ENCODE measurements at places on chromosomes 2 and 18.
A peak's percentile ranks its signal among the peaks of the same experiment; 100 is the strongest.

DNA sequence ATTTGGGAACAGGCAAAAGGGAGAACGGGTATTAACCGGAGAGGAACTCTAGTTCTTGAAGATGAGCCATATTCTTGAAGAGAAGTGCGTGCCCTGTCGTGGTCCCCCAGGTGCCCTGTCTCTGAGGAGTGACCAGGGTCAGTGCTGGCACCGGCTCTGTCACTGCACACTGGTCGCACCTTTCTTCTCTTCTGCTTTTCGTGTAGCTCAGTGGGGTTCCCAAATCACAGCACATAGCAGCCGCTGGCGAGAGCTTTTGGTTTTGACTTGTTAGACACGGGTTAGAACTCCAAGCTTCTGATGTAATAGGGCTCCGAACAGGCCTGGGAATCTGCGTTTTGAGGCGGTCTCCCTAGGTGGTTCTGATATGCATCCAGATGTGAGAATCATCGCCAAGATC, 18.4 kb upstream of the LRRTM1 start:
- no peak for DNase-seq

DNA sequence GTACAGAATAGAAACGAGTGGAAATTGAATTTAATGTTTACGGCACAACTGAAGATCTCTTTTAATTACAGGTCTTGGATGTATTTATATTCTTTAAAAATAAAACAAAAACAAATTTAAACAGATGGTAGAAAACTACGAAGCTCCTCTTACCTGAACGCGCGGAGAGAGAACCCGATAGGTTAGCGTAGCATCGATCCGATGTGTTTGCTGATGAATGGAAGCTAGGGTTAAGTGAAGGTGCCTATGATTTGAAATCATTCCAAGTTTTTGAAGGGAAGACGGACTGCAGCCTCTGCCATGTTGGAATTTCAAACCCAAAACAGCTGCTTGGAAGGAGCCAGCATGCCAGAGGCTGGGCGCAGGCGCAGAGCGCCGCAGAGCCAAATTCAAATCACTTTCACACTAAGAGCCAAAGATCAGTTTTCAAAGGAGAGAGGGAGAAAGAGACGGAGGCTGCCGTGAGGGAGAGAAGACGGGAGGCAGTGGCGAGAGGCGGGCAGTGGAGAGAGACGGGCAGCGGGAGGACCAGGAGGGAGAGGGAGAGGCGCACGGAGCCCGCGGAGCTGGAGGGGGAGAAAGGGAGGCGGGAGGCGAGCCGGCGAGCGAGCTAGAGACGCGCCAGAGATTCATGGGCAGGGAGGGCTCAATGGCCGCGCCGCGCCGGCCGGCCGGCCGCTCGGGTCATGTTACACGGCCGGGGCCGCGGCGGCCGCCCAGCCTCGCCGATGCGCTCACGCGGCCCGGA, at the start of gene FIGN:
FIGN (minus strand) TSS at position 324 of the 748 bp plus-strand sequence. CDS start 1,081 bp downstream, outside the sequence.
- DNase-seq, result peak; percentile 86

- DNase-seq, result no peak
Observed at GRCh38 chr2:190964170-190964795, 49.7 kb downstream of the STAT1 start.

DNA sequence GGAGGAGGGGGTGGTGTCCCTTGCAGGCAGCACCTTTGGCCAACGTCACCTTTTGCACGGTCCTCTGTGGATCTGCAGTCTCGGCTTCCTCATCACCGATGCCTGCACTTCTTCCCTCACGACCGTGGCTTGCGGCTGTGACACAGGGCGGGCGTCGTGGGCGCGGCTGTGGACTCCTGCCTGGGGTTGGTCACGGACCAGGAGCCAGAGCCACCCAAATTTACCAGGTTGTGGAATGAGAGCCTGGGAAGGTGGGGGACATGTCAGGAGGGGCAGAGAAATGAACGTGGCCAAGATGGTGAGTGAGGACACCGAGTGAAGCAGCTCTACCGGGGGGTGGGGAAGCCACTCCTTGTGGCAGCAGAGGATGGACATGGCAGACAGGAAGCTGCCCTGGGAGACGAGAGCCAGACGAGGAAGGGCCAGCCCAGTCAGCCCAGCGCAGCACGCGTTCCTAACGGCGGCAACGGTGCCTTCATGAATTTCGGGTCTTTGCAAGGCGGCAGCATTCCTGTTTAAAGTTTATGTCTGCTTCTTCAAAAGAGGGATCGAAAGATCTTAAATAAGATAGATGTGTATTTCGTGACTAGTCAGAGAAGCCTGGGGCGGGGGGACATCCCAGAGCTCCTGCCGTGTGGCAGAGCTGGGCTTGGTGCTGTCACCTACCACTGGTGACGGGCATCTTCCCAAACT, 84.2 kb downstream of the LRRFIP1 start:
- no peak for DNase-seq

DNA sequence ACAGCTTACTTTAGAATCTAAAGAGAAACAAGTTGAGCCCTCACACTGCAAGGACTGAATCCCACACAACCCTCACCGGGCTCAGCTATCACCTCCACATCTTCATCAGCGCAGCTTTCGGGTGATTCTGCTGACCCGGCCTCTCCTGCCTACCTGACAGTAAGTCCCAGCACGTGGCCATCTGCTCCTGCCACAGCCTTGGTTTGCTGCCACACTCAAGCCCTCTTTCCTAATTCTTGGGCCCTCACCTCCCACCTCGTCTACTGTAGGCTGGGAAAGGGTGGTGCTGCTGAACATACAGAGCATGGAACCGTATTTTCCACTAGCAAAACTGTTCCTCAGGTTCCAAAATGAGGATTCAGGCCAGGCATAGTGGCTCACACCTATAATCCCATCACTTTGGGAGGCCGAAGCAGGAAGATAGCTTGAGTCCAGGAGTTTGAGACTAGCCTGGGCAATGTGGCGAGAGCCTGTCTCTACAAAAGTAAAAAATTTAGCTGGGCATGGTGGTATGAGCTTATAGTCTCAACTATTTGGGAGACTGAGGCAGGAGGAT, 55.3 kb upstream of the HAAO start:
- no peak for DNase-seq

DNA sequence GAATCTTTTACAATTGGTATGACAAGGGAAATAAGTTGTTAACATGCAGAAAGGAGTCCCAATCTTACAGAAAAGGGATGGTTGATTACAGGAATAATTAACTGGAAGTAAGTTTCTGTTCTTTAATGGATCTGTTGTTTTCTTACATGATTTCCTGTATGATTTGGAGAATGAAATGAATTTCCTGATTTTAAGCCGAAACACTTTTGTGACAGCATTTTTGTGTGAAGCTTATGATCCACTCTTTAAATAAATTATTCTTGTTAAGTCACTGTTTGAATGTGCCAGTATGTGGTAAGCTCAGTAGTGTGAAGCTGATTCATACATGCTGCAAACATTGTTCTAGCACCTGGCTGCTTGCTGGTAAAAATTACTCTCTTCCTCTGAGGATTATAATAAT, 516.2 kb downstream of the DCDC2C start:
- DNase-seq, result no peak

- DNase-seq, result no peak
Observed at GRCh38 chr2:155377931-155378444, 679.5 kb downstream of the KCNJ3 start.

GRCh38 chr2:223044092-223044836, 7.7 kb upstream of the KCNE4 start:
- DNase-seq, result no peak

DNA sequence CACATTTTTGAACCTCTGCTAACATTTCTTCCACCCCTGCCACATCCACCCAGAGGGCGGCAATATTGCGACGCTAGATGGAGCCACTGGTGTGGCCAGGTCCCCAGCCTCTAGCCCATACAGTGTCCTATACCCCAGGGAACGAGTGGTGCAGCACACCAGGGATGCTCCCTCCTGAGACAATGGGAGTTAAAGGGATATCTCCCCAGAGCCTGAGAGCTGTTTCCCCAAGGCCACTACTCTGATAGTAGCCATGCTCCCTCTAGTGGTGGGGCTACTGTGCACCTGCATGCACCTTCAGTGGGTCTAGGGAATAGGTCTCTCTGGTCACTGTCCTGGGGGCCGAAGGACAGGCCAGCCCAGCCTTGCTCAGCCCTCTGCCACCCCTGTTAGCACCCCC, 336.4 kb upstream of the FSHR start:
- DNase-seq, result no peak

- peak; percentile 59 for DNase-seq
Observed at GRCh38 chr2:216698895-216699294, 3.5 kb upstream of the IGFBP5 start.

DNA sequence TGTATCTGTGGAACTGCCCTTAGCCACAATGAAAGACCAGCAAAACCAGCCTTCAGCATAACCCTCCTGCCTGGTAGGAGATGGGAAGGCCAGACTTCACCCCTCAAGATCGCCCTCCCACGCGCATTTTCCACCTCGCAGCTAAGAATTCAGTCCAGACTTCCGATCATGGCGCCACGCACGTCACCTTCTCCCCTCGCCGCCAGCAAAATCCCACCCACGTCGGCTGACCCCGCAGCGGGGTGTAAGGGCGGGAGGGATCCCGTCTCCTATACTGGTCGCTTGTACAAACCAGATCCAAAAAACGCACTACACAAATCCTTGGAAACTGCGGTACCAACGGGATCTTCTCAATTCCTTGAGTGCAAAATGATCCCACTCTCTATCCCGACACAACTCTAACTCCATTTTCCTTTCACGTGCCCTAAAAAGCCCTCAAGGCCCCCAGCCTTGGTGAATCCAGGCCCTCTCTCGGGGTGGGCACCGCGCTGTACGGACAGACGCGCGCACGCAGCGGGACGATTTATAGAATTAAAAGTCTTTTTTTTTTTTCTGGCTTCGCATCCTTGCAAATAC, 1.0 kb upstream of the BMPR2 start:
- DNase-seq, result peak; percentile 47

GRCh38 chr2:84197901-84198300, 261.2 kb downstream of the SUCLG1 start:
- DNase-seq, result no peak

GRCh38 chr2:31140151-31140550, 1.9 kb upstream of the GALNT14 start:
- no peak for DNase-seq

GRCh38 chr18:74529378-74529777, 4.9 kb upstream of the CNDP1 start:
- DNase-seq, result no peak

DNA sequence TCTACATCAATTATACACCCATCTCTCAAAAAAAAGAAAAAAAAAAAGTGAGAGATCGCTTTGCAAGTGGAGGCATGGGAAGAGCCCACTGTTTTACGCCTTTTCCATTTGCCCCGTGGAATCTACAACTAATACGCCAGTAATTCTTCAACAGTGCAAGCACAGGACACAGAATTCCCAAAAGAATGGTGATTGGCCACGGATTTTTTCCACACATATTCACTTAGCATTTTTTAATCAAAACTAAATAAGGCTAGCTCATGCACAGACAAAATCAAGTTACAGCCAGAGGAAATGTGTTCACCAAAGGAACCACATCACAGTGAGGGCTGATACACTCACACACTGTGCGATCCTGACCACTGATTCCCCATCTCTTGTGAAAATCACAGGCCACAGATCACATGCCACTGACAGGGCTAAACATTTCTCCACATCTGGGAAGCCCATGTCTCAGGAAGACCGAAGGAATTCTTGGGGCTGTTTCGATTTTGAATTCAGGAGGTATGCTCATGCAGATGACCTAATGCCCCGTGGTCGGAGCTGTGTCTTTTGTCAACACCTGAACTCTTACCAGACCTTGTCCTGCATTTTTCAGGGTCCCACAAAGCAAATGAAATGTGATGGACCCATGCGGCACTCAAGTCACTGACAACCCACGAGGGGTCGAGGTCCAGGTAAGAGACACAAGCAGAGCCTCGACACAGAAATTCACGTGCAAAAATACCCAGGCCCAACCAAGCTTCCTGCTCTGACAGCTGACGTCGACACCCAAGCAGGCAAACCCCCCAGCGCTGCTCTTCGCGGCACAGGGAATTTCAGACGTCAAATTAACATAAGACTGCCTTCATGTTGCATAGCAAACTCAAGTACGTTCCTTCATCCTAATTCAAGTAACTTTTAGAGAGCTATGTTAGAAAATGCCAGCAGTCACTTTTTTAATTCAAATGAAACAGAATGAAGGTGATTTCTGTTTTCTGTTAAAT, 69.6 kb downstream of the ZNF516 start:
- no peak for DNase-seq

DNA sequence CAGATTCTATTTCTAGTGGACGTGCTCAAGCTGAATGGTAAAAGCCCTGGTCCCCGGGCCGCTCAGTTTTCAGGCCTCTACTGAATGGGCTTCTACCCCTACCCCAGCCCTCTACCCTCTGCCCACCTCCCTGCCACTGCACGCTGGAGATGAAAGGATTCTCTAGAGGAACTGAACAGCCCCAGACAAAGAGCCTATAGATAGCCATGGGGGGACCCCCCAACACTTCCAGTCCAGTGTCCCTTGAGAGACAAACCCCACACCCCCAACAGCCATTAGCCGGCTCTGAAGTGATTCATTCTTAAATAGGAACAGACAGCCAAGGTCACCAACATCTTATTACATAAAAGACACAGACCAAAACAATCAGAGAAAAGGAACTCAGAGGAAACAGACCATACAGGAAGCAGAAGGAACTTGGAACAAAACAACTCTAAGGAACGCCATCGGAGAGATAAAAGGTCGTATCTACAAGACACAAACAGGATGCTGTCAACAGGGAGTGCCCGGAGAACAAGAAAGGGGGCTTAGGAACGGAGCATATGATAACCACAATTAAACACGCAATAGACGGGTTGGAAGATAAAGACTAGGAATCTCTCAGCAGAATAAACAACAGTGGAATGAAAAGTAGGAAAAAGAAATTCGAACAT, 23.5 kb downstream of the TMEM37 start:
- no peak for DNase-seq

- peak; percentile 41 for DNase-seq
Observed at GRCh38 chr2:230758566-230759480, 46.2 kb downstream of the CAB39 start.

- no peak for DNase-seq
Observed at GRCh38 chr18:49304751-49305150, 155.7 kb downstream of the DYM start.

- no peak for DNase-seq
Observed at GRCh38 chr2:33526921-33527320, 50.5 kb downstream of the RASGRP3 start.

DNA sequence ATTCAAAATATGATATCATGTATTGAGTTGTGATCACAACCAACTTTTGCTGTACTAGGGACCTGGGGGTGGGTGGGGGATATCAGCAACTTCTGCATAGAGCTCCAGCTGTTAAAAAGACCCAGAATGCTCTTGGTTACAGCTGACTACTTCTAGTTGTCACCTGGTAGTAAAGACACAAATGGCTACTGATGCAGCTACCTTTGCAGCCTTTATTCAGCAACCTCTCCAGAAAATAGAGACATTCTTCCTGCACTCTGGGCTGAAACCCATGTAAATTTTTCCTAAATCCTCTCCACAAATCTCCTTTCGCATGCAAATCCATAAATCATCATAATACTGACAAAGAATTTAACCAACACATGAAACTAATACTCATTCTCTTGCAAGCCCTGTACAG, 238.3 kb downstream of the TCF4 start:
- no peak for DNase-seq

Data from fibroblast of the conjunctiva (primary cell).